Uterus (tissue), 4 donors: ENCODE measurements at places on chromosomes 6 and 20. TPM values are rescaled to one million over a fixed set of nuclear protein-coding genes. Genes with fewer than 3 reads are reported as not detected.

DNA sequence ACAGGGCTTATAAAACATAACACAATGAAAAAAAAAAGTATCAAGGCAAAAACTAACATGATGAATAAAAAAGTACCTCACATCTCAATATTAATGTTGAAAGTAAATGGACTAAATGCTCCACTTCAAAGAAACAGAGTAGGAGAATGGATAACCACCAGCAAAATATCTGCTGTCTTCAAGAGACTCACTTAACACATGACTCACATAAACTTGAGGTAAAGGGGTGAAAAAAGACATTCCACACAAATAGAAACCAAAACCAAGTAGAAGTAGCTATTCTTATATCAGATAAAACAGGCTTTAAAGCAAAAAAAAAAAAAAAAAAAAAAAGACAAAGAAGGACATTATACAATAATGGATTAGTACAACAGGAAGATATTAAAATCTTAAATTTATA is 86.9 kb downstream of the TBC1D32 start:
- no peaks in the 10 kb centered on the region for H3K27me3 ChIP-seq
- H3K4me3 ChIP-seq: no peak overlapping the region
- no peak for DNase-seq

GRCh38 chr20:14568701-14569100 is 231.3 kb upstream of the FLRT3 start:
- DNase-seq: no peak
- no peak overlapping the region for H3K4me3 ChIP-seq
- H3K27ac ChIP-seq: no peak overlapping the region
- H3K36me3 ChIP-seq: no peaks in the 10 kb centered on the region

BTNL2 gene
- total RNA-seq: not detected

LPA gene
- 0.24 TPM for total RNA-seq

DNA sequence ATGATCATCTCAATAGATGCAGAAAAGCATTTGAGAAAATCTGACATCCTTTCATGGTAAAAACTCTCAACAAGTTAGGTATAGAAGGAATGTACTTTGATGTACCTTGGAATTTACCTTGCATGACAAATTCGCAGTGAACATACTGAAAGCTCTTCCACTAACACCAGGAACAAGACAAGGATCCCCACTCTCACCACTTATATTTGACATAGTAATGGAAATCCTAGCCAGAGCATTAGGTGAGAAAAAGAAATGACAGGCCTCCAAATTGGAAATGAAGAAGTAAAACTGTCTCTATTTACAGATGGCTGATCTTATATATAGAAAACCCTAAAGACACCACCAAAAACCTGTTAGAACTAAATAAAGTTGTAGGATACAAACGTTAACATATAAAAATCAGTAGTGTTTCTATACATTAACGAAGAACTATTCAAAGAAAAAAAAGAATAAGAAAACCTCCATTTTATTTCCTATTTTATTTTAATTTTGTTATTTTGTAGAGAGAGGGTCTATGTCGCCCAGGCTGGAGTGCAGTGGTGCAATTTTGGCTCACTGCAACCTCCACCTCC is 26.9 kb downstream of the PCNA start:
- H3K36me3 ChIP-seq: peaks cover 2% of the 10 kb centered on the region
- no peaks in the 10 kb centered on the region for H3K27me3 ChIP-seq
- no peak overlapping the region for H3K27ac ChIP-seq
- DNase-seq: no peak
- no peaks in the 10 kb centered on the region for H3K4me1 ChIP-seq
- no peak overlapping the region for H3K4me3 ChIP-seq

- peak overlapping the region; percentile 33 for H3K4me3 ChIP-seq
- no peak overlapping the region for H3K27ac ChIP-seq
- no peaks in the 10 kb centered on the region for H3K27me3 ChIP-seq
- DNase-seq: peak; percentile 47
Measured at GRCh38 chr20:380763-381580, 412 bp downstream of the TRIB3 start.

DNA sequence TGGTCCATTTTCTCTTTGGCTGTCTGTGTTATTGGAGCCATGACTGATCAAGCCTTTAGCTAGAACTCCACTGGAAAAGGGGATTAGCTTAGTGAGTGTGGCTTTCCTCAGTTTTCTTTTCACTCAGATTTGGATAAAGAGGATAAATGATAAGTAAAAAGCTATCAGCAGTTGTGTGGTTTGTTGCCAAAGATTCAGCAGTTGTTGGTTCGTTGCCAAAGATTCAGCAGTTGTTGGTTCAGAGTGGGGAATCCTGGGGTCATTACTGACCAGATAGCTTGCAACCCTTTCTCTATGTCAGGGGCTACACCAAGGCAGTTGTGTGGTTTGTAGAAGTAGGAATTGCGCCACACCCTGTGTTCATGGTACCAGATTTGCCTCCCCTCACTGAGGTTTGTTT is 107.7 kb upstream of the SCP2D1 start:
- H3K27ac ChIP-seq: no peak overlapping the region
- H3K4me1 ChIP-seq: peaks cover 6% of the 10 kb centered on the region
- H3K27me3 ChIP-seq: no peaks in the 10 kb centered on the region
- H3K36me3 ChIP-seq: no peaks in the 10 kb centered on the region

DNA sequence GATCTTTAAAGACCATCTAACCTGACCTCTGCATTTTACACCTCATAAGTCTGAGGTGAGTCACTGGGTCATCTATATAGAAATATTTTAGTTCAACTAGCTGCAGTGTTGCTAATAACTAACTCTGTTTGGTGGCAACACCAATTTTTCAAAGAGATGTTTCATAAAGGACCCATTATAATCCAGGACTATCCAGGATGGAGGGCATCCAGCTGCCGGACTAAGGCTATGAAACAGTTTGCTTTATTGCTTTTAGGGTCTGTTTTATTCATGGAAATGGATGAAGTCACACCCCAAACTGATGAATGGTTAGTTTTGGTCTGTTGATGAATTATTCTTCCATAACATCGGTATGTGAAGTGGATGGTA is 204.2 kb upstream of the GMDS start:
- DNase-seq: no peak
- H3K4me1 ChIP-seq: no peaks in the 10 kb centered on the region
- no peaks in the 10 kb centered on the region for H3K27me3 ChIP-seq
- no peak overlapping the region for H3K27ac ChIP-seq
- H3K36me3 ChIP-seq: no peaks in the 10 kb centered on the region
- no peak overlapping the region for H3K4me3 ChIP-seq

SIGLEC1 gene
- 1.0 TPM for total RNA-seq

PSORS1C1 gene
- 0.83 TPM for total RNA-seq

DNA sequence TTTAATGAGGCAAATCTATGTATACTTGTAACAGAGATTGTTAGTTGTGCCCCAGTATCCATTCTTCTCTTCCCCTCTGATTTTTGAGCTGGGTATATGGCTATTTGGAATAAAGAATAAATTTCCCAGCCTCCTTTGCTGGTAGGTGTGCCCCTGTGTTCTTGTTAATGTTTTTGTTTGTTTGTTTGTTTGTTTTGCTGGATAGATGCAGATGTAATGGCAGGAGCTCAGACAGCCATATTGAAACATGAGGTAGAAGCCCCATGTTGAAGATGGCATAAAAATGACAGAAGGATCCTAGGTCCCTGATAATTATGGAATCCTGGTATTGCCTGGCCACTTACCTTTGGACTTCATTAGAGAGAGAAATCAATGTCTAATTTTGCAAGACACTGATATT is 19.9 kb upstream of the FKBP5 start:
- H3K36me3 ChIP-seq: no peaks in the 10 kb centered on the region
- DNase-seq: no peak
- H3K4me1 ChIP-seq: no peaks in the 10 kb centered on the region
- no peak overlapping the region for H3K4me3 ChIP-seq
- no peaks in the 10 kb centered on the region for H3K27me3 ChIP-seq

PPP1R3D gene
- total RNA-seq: 10.1 TPM

PRDM13 gene
- not detected for total RNA-seq

DNA sequence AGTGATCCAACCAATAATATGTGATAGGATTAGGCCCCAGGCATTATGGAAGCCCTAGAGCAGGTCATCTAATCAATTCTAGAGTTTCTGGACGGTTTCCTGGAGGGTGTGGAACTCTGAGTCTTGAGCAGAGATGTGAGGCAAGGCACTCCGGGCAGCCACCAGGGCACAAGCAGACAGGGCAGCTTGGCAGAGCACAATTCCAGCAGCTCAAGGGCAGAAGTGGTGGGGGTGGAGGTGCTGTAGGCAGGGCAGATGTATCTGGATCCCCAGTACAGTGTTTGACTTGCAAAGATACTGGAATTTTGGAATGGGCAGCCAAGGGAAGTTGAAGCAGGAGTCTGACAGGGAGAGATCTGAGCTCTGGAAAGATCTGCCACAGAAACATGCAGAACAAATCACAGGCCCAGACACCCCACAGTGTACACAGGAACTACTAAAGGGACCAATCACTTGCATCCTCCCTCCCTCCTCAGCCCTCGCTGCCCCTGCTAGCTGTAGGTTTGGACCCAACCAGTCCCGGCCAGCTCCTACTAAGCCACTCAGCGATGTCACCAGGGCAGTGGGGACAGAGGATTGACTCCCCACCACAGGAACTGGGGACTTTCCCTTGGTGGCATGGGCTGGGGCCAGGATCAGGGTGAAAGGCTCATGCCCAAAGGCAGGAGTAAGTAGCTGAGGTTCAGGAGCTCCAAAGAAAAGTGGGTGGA is 47.0 kb downstream of the TFEB start:
- no peak overlapping the region for H3K4me3 ChIP-seq
- H3K27ac ChIP-seq: no peak overlapping the region
- H3K36me3 ChIP-seq: no peaks in the 10 kb centered on the region
- no peak for DNase-seq

DNA sequence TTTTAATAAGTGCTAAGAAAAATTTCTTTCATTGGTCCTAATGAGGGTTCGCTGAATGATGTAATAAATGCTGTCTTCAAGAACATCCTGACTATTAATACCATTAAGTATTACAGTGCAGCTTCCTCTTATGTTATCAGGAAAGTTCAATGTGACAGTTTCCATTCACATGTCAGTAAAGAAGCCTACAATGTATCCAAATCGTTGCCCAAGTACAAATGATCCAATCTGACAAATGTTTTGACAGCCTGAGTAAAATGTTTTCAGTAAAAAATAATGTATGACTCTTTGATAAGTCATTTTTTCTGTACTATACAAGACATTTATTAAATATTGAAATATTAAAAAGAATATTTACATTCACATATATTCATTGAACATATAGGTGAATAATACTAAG is 496.1 kb upstream of the MANEA start:
- H3K27me3 ChIP-seq: peaks cover 9% of the 10 kb centered on the region
- H3K4me3 ChIP-seq: no peak overlapping the region
- no peak for DNase-seq
- H3K4me1 ChIP-seq: no peaks in the 10 kb centered on the region
- H3K36me3 ChIP-seq: no peaks in the 10 kb centered on the region

GRCh38 chr6:91276315-91276714 is 689.4 kb upstream of the MAP3K7 start:
- H3K27me3 ChIP-seq: no peaks in the 10 kb centered on the region
- H3K27ac ChIP-seq: no peak overlapping the region
- no peaks in the 10 kb centered on the region for H3K4me1 ChIP-seq
- no peaks in the 10 kb centered on the region for H3K36me3 ChIP-seq
- H3K4me3 ChIP-seq: no peak overlapping the region
- no peak for DNase-seq

DNA sequence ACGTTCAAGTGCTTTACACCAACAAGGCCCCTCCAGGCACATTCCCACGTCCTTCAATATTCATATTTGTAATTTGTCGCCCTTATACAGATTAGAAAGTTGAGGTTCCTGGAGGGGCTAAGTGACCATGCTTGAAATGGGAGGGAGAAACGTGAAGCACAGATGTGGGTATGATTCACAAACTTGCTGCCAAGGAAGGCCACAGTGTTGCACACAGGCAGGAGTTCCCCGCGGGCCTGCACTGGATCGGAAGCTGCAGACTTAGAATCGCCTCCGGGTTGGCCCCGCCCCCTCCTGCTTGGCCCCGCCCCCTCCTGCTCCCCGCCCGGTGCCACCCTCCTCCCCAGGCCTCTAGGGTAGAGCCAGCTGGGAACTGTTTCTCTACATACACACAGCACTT is 58.2 kb upstream of the QKI start:
- no peak overlapping the region for H3K27ac ChIP-seq
- H3K4me3 ChIP-seq: no peak overlapping the region
- no peaks in the 10 kb centered on the region for H3K27me3 ChIP-seq
- H3K36me3 ChIP-seq: no peaks in the 10 kb centered on the region
- no peaks in the 10 kb centered on the region for H3K4me1 ChIP-seq

DNA sequence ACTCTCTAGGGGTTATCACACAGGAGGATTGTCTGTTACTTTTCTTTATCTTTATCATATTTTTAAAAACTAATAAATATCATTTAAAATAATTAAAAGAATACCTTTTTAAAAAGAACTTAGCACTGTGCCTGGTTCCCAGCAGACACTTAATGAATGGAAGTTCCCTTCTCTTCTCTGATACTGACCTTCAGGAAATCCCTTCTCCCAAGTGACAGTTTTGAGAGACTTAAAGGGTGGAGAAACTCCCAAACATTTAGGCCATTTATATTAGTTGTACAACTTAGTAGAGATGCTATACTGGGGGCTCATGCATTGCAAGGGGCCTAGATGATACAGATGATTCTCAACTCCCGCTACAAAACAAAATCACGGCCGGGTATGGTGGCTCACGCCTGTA is 18.5 kb downstream of the MAP1LC3A start:
- peaks cover 3% of the 10 kb centered on the region for H3K4me1 ChIP-seq
- H3K27ac ChIP-seq: no peak overlapping the region
- no peak for DNase-seq
- no peaks in the 10 kb centered on the region for H3K36me3 ChIP-seq
- no peak overlapping the region for H3K4me3 ChIP-seq

LSM2 gene
- 61.6 TPM for total RNA-seq

NCR2 gene
- total RNA-seq: not detected

ABHD16B gene
- not detected for total RNA-seq

DNA sequence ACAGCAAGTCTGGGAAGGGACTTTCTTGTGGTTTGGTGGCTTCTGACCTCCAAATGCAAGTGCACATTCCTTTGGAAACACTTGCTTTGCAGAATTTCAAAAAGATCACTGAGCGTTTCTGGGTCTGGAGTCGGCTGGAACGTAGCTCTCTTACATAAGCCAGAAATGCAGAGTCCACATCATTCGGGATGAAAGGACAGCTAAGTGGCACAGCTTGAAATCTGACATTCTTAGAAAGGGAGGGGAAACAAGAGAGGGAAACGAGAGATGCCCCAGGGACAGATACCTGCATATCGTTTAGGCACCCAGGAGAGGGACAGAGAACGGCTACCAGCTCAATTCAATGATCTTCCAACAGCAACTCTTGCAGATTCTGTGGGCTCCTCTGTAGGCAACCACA is 118.7 kb downstream of the NFATC2 start:
- no peak for DNase-seq
- no peak overlapping the region for H3K4me3 ChIP-seq
- H3K27me3 ChIP-seq: no peaks in the 10 kb centered on the region
- H3K36me3 ChIP-seq: no peaks in the 10 kb centered on the region

GRCh38 chr6:114520976-114521375 is 178.2 kb upstream of the HS3ST5 start:
- no peaks in the 10 kb centered on the region for H3K4me1 ChIP-seq
- H3K27ac ChIP-seq: no peak overlapping the region
- H3K4me3 ChIP-seq: no peak overlapping the region
- no peaks in the 10 kb centered on the region for H3K36me3 ChIP-seq
- no peak for DNase-seq
- no peaks in the 10 kb centered on the region for H3K27me3 ChIP-seq
